NCI-H146 (cell line): ENCODE measurements at places on chromosomes 16 and 17.

DNA sequence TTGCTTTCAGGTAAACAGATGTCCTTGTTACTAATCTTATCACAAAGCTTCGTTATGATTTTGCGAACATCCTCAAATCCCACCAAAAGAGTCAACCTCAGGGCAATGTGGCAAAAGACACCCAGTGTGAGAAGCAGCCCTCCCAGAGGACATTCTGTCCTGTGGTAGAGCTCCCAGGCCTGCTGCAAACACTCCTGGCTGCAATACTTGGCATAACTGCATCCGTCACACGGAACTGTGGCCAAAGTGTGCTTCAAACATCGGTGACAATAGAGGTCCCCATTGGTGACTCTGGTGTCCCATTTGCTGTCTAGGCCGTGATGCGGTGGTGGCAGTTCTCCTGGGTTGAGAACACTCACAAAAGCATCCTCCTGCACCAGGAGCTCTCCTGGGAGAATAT, 29.5 kb downstream of the SMYD4 start:
- DNase-seq = no peak

- no peak for DNase-seq
Observed at GRCh38 chr17:81837641-81838040, 2.8 kb upstream of the PPP1R27 start.

DNA sequence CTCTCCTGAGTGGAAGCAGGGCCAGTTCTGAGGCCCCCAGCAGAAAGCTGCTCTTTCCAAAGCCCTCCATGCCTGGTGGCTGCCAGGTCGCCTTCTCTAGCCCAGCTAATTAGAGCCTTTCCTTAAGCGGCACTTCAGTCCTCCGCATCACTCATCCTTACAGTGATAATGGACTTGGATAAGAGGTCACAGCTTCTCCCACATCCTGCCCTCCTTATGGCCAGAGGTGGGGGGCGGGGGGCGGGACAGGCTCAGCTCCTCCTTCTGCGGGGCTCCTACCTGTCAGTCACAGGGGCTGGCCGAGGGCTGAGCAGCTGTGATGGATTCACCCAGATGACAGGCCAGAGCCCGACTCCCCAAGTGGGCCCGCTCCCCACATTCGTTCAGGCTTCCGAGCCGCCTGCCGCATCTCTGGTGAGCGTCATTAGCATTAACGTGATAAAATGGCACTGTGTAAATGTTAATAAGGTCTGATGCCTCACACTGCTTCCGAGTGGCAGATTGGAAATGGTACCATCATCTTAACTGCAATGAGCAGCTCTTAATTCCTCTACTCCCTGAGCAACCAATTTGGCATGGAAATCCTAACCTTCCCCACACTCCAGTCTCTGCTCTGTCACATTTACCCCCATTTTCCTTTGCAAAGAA, 41.3 kb downstream of the GRIN2C start:
- no peak for DNase-seq

- no peak for DNase-seq
Observed at GRCh38 chr17:67489273-67489672, 112.2 kb downstream of the PITPNC1 start.

DNA sequence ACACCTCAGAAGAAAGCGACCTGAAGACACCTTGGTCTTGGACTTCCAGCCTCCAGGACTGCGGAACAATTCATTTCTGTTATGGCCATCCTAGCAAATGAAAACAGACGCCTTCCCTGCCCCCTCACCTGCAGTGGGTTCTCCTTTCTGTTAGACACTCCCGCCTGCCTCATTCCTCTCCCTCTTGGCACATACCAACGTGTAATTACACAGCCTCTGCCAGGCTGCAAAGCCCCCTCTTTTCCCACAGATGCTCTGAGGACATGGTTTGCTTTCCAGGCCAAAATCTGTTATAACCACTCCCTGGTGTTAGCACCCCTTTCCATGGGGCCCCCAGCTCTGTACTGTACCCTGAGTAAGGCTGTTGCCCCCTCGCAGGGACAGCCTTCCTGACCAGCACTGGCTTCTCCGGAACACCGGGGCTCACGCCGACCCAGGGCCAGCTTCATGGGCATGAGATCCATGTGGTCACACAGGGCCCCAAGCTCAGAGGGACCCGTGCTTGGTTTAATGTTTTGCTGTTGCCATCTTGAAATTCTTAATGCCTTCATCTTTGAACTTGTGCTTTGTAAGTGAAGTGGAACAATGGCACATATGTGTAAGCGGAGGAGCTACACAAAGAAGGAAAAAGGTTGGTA, 64.1 kb downstream of the SDK2 start:
- no peak for DNase-seq

- DNase-seq = no peak
Observed at GRCh38 chr17:56679777-56680422, 86.4 kb downstream of the NOG start.

- no peak for DNase-seq
Observed at GRCh38 chr17:28967221-28968135, 16.2 kb upstream of the PHF12 start.

DNA sequence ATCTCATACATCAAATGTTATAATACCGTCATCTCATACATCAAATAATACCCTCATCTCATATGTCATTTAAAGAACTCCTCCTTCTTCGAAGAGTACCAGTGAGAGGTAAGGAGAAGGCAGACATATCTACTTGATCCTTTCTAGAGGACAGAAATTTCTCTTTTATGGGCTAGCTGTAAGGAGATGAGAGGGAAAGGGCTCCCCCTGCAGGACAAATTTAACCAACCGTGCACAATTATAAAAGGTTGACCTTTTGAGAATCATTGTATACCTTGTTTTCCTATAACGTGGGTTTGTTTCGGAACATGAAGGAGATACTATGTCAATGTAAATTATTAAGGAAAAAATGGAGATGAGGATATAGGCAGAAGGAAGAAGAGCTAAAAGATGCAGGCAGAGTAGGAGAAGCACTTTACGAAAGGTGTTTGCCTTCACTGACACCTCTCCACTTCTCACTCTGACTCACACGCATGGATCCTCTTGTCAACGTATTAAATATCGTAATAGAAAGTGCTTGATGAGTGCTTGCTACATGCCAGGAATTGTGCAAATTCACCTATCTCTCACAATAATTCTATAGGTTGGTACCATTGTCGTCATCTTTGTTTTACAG, 465.9 kb upstream of the ERCC4 start:
- DNase-seq = peak; percentile 7

GRCh38 chr16:78005881-78006280, 16.5 kb upstream of the CLEC3A start:
- DNase-seq = peak; percentile 20

DNA sequence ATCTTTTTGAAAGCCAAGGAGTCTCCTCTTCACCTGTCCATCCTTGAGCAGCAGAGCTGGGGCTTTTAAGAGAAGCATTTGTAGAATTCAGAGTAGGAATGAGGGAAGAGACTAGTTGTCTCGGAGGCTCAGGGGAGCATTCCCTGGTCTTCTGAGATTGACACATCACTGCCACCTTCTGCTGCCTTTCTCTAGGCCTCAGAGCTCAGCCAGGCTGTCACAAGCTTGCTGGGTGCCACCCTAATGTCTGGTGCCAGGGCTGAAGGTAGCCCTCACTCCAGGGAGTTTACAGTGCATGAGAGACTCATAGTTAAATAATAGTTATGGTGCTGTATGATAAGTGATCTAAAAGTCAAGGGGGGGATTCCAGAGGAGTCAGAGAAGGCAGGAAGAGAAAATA, 39.7 kb downstream of the B9D1 start:
- no peak for DNase-seq

GRCh38 chr16:89815639-89816348, 653 bp downstream of the FANCA start:
- no peak for DNase-seq

GRCh38 chr17:42460371-42460770, 1.7 kb downstream of the ATP6V0A1 start:
- DNase-seq = no peak

- DNase-seq = no peak
Observed at GRCh38 chr17:57370037-57370581, 113.8 kb downstream of the MSI2 start.

- no peak for DNase-seq
Observed at GRCh38 chr16:11196286-11196828, 59.6 kb downstream of the SOCS1 start.

GRCh38 chr16:79757163-79757562, 156.6 kb upstream of the MAF start:
- DNase-seq = no peak

GRCh38 chr16:86549076-86549892, 5.8 kb downstream of the MTHFSD start:
- DNase-seq = no peak

DNA sequence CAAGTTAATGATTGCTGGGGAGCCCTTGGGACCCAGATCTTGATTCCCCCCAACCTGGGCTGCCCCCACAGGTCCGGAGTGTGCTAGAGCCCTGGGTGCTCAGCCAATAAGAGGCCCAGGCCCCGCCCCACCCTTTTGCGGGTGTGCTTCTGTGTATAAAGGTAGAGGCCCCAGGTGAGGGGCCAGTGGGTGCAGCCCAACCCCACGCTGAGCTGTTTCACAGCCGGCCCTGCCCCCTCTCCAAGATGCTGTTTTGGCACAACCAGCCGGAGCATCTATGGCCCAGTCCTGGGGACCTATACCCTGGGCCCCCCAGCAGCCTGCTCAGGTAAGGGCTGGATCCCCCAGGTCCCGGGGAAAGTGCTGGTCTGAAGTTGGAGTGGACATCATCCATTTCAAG, 11.8 kb upstream of the STAC2 start:
- DNase-seq = no peak

DNA sequence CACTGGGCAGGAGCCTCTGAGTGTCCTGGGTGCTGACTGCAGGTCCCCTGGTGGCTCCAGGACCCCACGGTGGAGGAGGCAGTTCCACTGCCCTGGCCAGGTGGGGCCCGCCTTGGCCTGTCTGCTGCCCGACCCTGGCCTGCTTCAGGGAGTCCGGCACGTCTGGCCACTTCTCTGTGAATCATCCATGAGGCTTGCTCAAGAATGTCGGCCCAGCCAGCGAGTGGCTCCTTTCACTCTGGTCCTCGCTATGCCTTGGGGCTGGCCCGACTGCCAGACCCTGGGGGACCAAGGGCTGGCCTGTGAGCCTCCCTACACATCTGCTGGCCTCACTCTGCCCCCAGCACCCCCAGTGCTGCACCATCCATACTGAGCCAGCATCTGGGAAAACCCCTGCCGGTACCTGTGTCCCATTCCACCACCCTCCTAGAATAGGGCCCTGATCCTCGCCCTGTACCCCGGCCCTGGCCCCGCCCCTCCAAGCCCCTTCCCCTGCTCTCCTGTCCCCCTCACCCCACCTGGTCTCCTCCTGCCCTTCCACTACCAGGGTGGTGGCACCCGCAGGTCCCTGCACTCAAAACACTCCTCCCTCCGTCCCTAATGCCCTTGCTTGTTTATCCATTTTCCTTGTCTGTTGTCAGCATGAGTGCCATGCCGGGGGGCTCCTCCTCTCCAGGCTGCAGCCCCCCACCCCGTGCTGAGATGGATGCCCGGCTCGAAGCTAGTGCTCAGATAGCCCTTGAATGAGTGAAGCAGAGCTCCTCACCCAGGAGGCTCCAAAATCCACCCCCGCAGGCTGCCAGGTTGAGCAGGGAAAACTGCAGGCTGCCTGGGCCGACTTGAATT, 35.5 kb downstream of the ADCY7 start:
- DNase-seq = no peak

DNA sequence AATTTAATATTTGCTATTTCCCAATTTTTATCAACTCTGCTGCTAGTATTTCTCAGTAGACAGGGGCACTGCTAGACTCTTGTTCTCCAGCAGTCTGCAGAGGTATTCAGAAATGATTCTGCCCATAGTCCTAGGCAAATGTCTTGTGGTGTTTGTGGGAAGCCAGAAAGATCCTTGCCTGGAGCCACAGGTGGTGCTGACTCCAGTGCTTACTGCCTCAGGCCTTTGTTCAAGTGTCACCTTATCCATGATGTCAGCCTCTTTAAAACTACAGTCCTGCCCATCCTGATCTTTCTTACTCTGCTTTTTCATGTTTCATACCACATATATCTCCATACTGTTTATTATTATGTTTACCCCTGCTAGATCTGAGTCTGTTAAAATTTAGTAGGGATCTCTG, 26.5 kb downstream of the ZSWIM7 start:
- DNase-seq = no peak

- no peak for DNase-seq
Observed at GRCh38 chr17:77404812-77405581, 264.2 kb downstream of the SEC14L1 start.

DNA sequence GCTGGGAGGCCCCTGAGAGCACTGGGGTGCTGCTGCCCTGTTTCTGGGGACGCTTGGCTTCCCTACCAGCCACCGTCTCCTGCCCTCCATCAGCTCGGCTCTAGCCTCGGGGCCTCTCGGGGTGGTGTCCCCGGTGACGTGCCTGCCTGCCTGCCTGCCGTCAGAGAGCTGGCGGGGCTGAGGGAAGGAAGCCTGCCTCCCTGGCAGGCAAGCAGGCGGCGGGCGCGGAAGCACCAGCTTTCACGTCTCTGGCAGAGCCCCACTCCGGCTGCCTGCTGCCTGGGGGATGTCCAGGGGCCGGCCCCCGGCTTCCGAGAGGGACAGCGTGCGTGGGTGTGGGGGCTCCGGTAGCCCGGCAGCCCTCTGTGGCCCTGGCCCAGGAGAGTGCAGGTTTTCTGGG, 9.3 kb downstream of the CENPX start:
- no peak for DNase-seq

DNA sequence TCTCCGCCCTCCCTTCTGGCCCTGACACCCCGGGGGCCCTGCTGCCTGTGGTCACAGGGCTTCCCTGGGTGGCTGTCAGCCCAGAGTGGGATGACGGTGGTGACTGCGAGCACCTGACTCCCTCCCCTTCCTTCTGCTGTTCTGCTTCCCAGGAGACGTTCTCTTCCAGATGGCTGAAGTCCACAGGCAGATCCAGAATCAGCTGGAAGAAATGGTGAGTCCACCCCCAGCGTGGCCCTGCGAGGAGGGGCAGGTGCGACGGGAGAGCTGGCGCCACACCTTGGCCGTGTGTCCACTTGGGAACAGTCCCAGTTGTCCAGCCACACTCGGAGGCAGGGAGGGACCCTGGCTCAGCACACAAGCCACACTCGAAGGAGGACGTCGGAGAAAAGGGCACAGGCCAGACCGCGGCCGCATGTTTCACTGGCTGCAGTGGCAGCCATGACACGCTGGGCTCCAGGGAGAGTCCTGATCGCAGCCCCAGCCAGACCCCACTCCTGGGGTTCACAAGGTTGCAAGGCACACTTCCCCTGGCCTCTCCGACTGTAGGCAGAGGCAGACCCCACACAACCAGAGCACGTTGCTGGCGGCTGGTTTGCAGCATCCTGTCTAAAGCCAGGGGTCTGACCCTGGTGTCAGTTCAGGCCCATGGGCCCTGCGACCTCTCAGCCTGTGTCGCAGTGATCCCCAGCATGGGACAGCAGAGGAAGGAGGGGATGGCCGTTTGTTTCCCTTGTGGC, 49.9 kb downstream of the BAIAP2 start:
- no peak for DNase-seq

- no peak for DNase-seq
Observed at GRCh38 chr16:56630134-56630533, 2.3 kb upstream of the MT1M start.
